NCI-H446 (cell line): ENCODE measurements at places on chromosomes 4 and X.

GRCh38 chrX:1453395-1453783, 680 bp upstream of the ASMTL start:
- no peak for DNase-seq

GRCh38 chr4:126396121-126396520, 1081.4 kb downstream of the FAT4 start:
- no peak for DNase-seq

DNA sequence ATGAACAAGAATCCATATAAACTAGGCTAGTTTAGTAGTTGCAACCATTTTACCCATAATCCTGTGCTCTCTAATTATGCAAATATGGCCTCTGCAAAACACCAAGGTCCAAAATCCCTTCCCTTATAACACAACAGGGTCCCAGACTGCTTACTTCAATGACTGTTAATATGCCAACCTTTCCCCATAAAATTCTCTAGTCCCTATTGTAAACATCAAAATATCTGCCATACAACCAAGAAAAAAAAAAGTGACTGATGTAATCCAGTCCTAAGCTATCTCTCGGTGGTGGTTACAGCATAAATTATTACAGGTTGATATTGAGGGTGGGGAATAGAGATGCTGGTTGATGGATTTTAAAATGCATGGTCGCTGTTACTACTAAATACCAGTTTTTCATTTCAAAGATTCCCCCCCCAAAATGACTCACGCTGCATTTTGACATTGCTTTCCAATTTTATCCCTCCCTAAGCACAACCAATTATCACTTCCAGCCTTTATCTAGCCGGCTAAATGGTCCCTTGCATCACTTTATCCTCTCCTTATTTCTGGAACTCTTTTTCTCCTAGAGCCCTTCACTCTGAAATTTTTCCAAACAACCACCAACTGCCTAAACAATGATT, 44.8 kb downstream of the TSPAN5 start:
- DNase-seq, result no peak

DNA sequence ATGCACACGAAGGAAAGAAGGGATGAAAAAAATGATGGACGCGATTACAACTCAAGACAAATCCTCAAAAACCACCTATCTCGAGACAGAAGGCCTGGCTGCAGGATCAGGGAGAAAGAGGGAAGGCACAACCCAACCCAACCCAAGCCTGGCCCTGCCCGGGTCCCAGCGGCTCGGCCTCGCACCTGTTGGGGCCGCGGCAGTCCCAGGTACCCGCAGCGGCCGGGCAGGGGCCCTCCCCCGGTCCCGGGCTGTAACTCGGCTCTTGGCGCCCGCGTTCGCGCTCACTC, 464 bp downstream of the RASGEF1B start:
- DNase-seq, result no peak
